Stimulated activated CD4-positive, alpha-beta T cell treated with anti-CD3 and anti-CD28 coated beads, TNF-alpha, amount 100 ng/mL, for 1 hour (primary cell): ENCODE measurements at places on chromosomes 1 and 21.

DNA sequence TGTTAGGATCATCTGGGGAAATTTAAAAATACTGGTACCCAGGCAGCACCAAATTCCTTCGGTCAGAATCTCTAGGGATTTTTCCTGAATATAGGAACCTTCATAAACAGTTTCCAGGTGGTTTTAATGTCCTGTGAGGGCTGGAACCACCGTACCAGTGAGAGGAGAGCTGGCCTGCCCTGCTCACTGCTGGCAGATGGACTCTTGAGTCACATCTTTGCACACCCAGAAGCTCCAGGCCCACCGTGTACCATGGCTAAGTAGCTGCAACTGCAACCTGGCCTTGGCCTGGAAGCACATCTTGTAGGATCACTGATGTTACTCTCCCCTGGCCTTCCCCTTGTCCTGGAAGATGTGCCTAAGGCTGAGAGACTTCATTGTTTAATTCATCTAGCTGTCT lies 181.5 kb downstream of the DISC1 start:
- no peak for DNase-seq

GRCh38 chr1:205422993-205423642 lies 1.3 kb upstream of the LEMD1 start:
- DNase-seq = no peak

- DNase-seq = no peak
Measured at GRCh38 chr1:10635085-10635896, 160.5 kb downstream of the PEX14 start.

- no peak for DNase-seq
Measured at GRCh38 chr1:174007851-174008250, 14.3 kb downstream of the RC3H1 start.

GRCh38 chr1:186234976-186235686 lies 139.9 kb downstream of the TPR start:
- no peak for DNase-seq

DNA sequence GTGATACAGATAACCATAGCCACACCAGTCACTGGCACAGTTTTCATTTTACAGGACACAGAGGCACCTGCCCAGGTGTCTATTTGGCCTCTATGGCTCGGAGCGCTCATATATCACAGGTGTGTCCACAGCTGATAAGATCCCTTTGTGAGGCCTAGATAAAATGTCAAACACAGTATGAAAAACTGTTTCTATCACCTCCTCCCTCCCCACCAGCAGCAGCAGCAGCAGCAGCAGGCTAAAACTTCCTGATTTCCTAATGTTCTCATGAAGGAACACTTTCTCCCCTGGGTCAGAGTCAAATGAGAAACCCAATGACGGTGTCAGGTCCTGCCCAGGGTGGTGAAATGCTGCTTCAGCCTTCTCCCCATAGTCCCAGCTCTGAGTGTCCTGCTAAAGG lies 24.4 kb downstream of the ELAPOR1 start:
- no peak for DNase-seq

DNA sequence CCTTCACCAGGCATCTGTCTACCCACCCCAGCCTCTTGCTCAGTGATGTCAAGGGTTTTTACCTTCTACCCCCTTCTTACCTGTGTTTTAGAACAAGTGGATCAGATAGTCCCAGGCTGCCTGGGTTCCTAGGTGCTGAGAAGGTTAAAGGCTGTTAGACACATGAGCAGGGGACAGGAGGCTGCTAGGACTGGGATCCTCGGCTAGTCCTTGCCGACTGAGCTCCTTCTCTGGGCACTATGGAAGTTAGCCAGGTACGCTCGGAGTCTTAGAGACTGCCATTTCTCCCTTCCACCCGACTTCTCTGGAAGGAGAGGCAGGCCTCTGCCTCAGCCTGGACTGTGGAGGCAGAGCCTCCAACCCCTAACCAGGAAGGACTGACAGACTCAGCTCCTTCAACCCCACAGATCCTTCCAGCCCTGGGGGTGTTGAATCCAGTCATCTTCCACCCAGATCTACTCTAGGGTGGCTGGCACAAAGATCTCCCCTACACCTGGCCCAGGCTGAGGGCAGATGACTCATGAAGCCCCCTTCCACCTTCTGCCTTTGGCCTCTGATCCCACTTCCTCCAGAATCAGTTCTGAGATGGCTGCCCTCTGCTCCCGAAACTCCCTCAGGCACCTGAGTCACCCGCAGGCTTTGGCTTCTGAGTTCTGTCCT lies at the start of gene DYNLT4:
Gene DYNLT4 (minus strand): TSS at position 648 of the 660 bp plus-strand sequence. CDS start 683 bp downstream, outside the sequence.
- DNase-seq = no peak

- no peak for DNase-seq
Measured at GRCh38 chr1:63670164-63670563, 77.0 kb downstream of the PGM1 start.

DNA sequence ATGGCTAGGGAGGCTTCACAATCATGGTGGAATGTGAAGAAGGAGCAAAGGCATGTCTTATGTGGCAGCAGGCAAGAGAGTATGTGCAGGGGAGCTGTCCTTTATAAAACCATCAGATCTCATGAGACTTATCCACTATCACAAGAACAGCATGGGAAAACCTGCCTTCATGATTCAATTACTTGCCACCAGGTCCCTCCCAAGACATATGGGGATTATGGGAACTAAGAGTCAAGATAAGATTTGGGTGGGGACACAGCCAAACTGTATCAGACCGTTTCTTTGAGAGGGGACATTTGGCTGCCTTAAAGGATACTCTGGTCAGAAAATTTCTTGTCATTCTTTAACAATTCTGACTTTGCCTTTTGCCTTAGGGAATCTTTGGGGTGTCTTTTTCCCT lies 3.2 kb upstream of the XPR1 start:
- no peak for DNase-seq

DNA sequence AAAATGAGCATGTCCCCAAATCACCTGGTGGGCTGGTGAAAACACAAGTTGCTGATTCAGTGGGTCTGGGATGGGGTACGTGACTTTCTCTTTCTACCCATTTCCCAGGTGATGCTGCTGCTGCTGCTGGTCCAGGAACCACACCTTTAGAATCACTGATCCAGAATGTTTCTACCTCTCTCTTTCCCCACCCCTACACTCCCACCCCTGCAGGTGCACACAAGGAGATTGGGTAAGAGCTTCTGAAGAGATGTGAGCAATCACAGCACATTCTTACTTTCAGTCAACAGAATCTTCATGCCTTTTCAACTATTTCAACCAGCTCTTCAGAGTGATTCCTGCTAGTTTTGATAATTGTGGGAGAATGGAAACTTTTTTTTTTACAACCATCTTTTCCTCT lies 130.9 kb downstream of the LMX1A start:
- no peak for DNase-seq

- no peak for DNase-seq
Measured at GRCh38 chr1:9807541-9807940, 16.2 kb downstream of the CLSTN1 start.

DNA sequence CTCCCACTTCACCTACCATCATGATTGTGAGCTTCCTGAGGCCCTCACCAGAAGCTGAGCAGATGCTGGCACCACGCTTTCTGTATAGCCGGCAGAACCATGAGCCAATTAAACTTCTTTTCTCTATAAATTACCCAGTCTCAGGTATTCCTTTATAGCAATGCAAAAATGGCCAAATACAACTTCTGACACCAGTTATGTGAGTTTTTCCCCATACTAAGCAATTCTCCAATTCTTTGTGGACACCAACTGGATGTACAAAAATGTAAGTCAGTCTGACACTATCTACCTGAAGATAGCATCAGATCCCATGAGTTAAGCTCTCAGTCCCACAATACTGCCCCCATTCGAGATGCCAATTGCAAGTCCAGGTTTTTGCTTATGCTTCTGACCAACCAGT lies 65.4 kb upstream of the PPIH start:
- no peak for DNase-seq

DNA sequence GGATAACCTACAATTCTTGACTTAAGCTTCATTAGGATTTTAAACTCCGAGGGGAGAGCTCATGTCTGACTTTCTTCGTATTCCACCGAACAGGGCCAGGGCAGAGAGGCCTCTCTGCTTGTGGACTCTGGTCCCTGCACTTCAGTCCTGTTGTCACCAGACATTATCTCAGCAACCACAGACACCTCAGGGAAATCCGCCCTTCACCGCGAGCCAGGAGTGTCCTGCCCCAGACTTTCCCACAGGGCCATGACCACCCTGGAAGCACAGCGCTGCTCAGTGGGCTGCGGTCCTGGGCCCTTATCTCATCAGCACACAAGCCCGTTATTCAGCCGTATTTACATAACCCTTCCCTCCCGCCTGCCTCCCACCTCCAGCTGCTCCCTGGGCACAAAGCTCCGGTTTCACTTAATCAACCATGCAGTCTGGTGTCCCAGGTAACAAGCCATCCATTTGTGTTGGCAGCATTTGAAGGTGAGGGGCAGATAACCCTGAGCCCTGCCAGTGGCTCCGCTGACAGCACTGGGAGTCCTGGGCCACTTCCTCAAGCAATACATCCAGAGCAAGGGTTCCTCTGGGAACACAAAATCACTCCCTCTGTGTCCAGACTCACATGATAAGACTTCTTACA lies 122.8 kb upstream of the RAB4A start:
- DNase-seq = no peak

- no peak for DNase-seq
Measured at GRCh38 chr1:3375245-3375644, 79.2 kb upstream of the ARHGEF16 start.

DNA sequence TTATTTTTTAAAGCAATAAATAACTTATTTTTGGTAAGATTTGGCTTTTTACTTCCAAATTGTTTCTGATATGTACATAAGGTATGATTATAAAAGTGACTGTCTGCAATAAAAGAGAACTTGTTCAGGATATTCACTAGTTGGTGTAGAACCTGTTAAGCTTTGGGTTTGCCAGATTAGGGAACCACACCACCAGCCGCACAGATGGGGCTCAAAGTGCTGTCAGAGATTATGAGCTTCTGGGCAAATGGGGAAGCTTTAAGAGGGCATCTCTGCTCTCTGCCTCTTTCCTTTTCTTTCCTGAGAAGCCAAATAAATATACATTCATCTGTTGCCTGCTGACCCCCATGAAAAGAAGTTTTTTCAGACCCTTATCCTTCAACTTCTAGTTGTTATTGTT lies 25.4 kb downstream of the IVNS1ABP start:
- DNase-seq = no peak

- DNase-seq = no peak
Measured at GRCh38 chr1:183628537-183628936, 7.0 kb downstream of the ARPC5 start.

DNA sequence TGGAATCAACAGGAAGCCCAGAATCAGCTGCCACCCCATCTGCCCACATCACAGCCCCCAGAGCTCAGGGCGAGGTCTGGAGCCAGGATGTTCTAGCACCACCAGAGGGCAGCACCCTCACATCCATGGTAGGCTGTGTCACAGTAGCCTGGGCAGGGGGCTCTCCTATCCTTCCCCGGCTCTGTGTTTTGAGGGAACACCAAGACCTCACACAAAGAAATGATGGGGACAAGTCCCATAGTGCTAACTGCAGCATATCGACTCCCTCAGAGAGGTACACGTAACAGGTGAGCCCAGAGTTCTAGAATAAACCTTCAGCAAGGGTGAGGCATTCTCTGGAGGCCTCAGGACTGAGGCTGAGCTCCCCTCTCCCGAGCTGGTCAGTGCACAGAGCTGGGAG lies 2.3 kb upstream of the KCNC4 start:
- DNase-seq = peak; percentile 68

DNA sequence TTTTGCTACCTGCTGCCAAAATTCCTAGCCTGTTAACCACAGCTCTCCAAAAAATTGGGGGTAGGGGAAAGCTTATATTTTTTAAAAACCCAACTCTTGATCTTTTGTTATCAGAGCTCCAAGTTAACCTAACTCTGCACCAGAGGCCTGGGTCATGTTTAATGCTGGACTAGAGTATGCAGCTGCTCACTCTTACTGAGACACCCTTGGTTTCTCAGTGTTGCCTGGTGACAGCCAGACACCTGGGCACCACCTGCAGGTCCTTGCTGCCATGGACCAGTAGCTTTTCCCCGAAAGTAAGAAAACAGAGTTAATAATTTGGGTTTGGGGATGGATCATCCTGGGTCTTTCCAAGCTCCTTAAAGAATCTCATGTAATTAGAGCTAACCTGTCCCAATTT lies 30.1 kb downstream of the KCNJ6 start:
- no peak for DNase-seq

- DNase-seq = no peak
Measured at GRCh38 chr1:181918880-181919525, 142.5 kb downstream of the ZNF648 start.

DNA sequence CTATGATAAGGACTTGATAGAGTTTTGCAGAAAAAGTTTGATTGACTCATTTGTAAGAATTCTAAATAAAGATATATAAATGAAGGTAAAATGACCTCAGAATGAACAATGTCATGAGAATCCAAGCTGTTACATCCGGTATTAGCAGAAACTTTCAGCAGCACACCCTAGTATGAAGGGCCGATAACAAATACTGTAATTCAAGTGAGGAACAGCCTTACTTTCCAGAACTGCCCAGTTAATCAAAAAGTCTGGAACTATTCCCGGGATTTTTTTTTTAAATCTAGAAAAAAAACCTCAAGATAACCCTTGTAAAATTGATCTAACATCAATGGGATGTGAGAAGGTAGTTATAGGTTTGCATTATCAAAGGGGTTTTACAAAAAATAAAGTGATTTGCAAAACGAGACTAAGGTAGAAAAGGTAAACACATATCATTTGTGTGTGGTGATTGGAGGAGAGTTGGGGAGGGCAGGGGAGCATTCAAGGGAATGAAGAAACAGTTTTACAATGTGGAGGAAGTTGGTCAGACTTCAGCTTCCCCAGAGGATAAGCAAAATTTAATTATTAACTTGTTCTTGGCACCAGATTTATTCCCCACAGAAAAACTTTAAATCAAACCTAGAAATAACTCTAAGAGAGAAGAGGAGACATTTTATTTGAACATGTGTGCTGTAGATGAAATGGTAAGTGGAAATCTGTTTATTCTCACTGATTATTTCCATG lies 75.9 kb upstream of the VCAM1 start:
- no peak for DNase-seq

DNA sequence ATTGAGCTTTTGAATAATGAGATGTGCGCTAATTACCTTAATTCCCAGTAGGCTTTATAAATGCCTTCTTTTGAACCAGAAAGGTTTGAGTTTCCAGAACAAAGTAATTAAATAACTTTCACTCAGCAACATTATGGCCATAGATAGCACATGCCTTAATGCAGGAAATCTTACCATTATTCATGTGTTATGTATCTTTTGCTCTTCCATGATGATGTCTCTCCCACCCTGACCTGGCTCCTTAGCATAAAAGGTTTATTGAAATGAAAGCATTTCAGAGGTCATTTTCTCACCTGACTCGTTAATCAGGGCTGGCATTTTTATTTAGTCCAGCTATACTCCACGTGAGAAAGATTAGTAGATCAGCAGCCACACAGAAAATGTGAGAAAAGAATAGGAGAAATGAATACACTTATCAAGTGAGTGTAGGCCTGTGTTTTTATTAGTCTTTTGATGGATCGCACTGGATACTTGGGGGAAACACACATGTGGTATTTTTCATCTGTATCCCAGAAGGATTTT lies 180.2 kb downstream of the ATP6V1G3 start:
- DNase-seq = no peak

DNA sequence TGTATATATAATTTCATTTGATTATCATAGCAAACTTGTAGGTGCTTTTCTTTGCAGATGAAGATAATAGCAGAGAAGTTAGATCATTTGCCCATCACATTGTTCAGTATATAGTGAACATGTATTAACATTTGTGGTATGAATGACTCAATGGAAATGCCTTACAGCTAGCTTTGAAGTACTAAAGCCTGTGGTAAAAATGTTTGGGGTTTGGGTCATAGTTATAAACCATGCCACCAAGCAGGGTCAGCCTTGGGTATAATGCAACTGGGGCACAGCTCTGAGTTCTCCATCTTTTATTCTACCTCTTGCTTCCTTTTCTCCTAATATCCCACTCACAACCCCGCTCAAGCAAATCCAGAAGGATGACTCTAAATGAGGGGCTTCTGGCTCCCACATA lies 141.6 kb downstream of the KCNT2 start:
- DNase-seq = no peak

GRCh38 chr1:37951041-37951782 lies 4.4 kb upstream of the INPP5B start:
- DNase-seq = no peak
